ENCODE measurements at places on chromosomes 2 and 18.

GRCh38 chr2:183872131-183872530 lies 726.2 kb upstream of the ZNF804A start:
- H3K4me3 ChIP-seq: no peak overlapping the region
- H3K27ac ChIP-seq: no peak overlapping the region
- H3K4me1 ChIP-seq: no peaks in the 10 kb centered on the region
- no peaks in the 10 kb centered on the region for H3K27me3 ChIP-seq
- H3K36me3 ChIP-seq: no peaks in the 10 kb centered on the region

- H3K36me3 ChIP-seq: no peaks in the 10 kb centered on the region
- no peak overlapping the region for H3K27ac ChIP-seq
- H3K4me3 ChIP-seq: no peak overlapping the region
- H3K27me3 ChIP-seq: no peaks in the 10 kb centered on the region
- no peaks in the 10 kb centered on the region for H3K4me1 ChIP-seq
These were observed 228.3 kb upstream of the SETBP1 start for GRCh38 chr18:44452346-44452745.

GRCh38 chr18:80179857-80180558 lies 67.3 kb downstream of the PARD6G start:
- no peak overlapping the region for H3K4me3 ChIP-seq
- H3K27me3 ChIP-seq: no peaks in the 10 kb centered on the region
- H3K4me1 ChIP-seq: 0 out of 2 replicates have a peak, but pooled peaks cover 6% of the 10 kb centered on the region
- no peak overlapping the region for H3K27ac ChIP-seq

DNA sequence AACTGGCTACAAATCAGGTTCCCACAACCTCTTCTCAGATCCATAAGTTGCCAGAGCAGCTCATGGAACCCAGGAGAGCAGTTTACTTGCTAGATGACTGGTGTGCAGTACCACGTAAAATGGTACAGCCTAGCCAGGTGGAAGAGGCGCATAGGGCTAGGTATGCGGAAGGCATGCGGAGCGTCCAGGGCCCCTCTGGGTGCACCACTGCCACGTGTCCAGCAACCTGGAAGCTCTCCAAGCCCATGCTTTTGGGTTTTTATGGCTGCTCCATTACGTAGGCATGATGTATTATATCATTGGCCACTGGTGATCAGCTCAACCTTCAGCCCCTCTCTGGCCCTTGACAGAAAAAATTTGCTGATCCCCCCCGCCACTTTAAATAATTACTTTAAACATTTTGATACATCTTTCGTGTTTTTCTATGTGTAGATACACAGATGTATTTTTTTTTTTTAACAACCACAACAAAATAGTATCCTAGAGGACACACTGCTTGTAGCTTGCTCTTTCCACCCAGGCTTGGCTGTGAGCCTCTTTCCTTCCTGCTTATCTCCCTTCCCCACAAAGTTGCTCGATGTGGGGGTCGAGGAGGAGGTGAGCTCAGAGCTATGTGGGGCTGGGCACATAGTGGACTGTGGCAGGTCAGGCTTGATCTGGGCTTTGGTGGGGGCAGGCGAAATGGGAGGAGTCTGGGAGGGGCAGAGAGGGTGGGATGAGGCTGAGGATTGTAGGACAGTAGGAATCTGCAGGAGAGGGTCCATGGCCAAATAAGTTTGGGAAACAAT lies 65.4 kb upstream of the MCFD2 start:
- no peak overlapping the region for H3K27ac ChIP-seq
- H3K4me1 ChIP-seq: peaks cover 17% of the 10 kb centered on the region
- no peak for DNase-seq
- no peak overlapping the region for H3K4me3 ChIP-seq

DNA sequence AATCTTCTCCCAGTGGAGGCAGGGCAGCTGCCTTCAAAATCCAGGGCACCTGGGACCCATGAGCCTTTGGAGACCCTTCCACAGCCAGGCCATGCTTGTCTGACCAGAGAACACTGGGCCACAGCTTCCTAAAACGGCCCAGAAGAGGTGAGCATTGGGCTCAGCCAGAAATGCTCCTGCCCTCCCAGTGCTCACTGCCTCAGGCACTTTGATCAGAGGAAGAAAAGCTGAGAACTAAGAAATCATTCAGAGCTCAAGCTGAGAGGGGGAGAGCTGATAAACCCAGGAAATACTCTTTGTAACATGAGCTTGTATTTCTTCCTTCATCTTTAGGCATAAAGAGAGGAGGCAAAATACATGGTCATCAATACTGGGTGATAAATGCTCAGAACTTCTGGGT lies 365.5 kb upstream of the KLHL29 start:
- H3K27ac ChIP-seq: no peak overlapping the region
- DNase-seq: no peak

DNA sequence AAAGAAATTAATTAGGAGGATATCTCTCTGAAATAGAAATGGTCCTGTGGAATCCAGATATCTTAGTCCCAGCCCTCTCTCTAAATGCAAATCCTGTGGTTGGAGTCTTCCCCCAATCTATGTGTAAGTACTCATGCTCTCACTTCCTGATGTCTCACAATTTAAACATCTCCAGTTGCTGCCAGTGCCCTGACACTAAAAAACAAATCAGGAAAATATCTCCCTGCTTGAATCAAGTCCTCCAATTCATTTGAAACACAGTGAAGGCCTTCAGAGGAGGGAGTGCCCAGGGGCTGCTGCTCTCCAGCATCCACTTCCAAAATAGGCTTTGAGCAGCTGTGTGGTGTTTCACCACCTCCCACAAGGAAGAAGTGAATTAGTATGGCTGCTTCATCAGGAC lies 413.8 kb downstream of the RAD51AP2 start:
- DNase-seq: no peak
- H3K36me3 ChIP-seq: no peaks in the 10 kb centered on the region

- H3K4me3 ChIP-seq: peak overlapping the region; percentile 37
- no peaks in the 10 kb centered on the region for H3K36me3 ChIP-seq
- peaks cover 10% of the 10 kb centered on the region for H3K27me3 ChIP-seq
- no peaks in the 10 kb centered on the region for H3K4me1 ChIP-seq
- no peak for DNase-seq
These were observed 106.9 kb upstream of the CD302 start for GRCh38 chr2:159904959-159905305.

DNA sequence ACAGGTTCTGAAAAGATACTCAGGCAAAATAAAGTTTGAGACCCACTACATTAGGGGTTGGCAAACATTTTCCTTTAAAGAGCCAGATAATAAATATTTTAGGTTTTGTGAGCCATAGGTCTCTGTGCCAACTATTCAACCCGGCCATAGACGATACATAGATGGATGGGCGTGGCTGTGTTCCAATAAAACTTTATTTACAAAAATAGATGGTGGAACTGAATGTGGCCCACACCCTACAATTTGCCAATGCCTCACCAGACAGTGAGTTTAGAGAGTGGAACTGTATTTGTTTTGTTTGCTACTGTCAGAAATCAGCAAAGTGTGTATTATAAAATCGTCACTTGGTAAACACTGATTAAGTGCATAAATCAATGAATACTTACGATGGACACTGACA lies 78.0 kb downstream of the ACKR3 start:
- H3K4me3 ChIP-seq: no peak overlapping the region
- H3K27me3 ChIP-seq: no peaks in the 10 kb centered on the region
- DNase-seq: no peak
- no peak overlapping the region for H3K27ac ChIP-seq

Data from Panc1 (cell line).